ENCODE measurements at places on chromosomes 11 and 22.

GRCh38 chr11:79314906-79315689 is 125.7 kb downstream of the TENM4 start:
- DNase-seq: no peak

DNA sequence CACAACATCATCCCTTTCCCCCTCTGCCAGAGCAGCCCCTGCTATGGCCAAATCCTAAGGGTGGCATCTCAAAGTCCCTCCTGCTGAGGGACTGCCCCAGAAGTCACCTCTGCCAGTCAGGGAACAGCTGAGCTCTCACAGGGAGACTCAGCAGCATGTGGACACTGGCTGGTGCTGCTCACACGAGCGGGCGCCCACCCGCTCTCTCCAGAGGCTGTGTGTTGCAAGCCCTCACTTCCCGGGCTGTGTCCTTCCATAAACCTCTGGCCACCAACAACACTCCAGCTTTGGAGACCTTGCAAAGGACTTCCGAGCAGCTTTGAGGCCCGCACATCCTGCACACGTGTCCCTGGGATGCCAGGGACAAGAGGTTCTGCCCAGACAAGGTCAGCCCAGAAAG is 2.8 kb downstream of the IGSF9B start:
- no peak for DNase-seq

- DNase-seq: no peak
Observed at GRCh38 chr11:100806296-100806695, 119.2 kb downstream of the ARHGAP42 start.

DNA sequence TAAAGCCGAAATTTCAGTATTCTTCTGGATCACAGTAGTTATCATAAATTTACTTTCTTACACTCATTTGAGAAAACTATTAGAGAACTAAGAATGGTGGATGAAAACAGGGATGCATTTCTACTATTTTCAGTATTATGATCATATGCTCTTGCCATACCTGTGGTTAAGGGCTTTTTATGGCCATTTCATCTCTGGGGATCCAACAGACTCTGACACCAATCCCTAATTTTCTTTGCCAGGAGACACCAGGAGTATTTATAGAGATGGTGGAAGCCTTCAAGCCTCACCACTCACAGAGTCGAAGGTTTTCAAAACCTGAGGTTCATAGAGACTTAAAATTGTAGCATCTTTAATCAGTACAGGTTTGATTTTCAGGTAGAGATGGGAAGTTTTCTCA is at the start of gene OR51L1:
Gene OR51L1, plus strand, starts transcription at position 301 of the 400 bp plus-strand sequence. CDS start 4,132 bp downstream, outside the sequence.
- no peak for DNase-seq

GRCh38 chr22:22932512-22932941 is 44.9 kb downstream of the IGLL5 start:
- DNase-seq: no peak

GRCh38 chr22:17481424-17481823 is 81.9 kb upstream of the SLC25A18 start:
- no peak for DNase-seq

DNA sequence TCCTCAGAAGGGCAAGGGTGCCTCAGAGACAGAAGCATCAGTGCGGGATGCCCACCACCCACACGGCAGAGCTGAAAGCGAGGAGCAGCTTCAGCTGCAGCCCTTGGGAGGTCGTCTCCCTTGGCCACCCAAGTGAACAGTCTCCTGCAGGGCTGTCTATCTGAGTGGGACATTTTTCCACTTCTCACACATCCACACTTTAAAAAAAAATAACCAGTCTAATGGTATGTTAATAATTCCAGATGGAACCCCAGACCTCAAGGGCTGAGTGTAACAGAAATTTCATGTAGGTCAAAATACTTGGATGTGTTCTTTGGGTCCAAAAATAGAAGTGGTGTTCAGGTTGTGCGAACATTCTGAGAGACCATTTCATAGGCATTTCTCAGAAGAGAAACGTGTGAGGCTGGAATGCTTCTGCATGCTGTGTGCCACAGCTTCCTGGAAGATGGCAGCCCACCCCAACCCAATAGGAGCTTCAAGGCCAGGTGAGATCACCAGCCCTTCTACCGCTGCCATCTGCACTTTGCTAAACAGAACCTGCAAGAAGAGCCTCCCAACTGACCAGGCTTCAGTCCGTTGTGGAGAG is 623.2 kb downstream of the OPCML start:
- no peak for DNase-seq

GRCh38 chr11:120467627-120468026 is 43.9 kb upstream of the GRIK4 start:
- DNase-seq: no peak

DNA sequence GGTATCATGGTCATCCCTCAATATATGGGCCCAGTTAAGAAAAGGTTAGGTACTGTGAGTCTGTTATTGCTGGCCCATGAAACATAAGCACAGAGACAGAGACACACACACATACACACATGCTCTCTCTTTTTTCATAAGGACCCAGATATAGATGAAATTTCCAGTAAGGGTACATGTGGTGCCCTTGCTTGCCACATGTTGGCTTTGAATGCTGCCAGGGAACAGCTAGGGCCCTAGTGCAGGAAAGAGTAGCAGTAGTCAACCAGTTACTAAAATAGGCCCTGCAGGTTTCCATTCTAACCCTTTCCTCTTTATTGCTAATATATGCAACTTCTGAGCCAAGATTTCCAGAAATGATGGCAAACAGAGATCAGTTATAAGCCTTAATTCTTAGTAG is 9.1 kb downstream of the SNX19 start:
- no peak for DNase-seq

DNA sequence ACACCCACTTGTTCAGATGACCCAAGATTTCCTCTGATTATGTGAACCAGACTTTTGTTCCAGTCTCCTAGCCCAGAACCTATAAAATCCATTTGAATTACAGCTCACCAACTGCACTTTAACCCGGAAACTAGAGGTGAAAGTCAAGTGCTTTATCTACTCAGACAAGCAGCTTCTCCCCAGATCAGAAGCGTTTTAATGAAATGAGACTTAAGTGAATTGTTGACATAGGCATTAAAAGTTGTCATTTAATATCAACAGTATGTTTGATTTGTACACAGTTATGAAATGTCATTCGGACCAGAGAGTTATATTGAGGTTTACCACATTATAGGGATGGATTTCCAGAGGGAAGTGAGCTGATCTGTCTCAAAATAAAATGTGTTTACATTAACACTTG is 52.0 kb downstream of the CADM1 start:
- DNase-seq: no peak

- no peak for DNase-seq
Observed at GRCh38 chr22:29342177-29342576, 26.7 kb upstream of the RASL10A start.

DNA sequence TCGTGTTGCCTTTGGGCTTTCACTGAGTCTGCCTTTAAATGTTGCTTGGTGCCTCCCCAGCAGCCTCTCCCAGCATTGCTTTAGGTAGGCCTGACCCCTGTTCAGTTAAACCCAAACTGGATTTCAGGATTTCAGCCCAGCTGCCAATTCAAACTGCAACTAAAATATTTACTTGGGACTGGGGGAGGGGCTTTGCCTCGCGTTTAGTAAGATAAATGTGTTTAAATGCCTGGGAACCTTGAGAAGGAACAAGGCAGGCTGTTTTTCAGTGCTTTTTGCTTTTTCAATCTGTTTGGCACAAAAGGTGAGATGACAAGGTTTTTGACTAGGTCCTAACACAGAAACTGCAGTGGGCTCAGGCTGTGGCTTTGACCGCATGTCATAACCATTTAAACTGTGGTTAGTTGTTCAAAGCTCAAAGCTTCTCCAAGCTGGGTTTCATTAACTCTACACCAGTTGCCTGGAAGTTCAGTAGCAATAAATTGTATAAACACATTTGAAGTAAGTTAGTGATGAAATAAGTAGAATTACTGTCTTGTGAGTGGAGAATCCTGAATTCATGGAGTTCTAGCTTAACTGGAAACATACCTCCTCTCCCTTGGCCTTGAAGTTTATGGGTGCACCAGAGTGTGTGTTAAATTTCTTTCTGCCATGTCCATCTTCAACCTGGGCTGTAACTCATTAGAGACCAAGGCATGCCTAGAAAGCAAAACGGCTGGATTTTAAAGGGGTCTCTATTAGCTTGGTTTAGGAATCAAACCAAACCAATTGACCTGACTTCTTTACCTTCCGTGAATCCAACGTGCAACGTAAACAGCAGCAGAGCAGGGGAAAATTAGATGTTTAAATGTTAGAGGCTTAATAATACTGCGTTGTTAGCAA is 3.6 kb downstream of the PKNOX2 start:
- DNase-seq: no peak

DNA sequence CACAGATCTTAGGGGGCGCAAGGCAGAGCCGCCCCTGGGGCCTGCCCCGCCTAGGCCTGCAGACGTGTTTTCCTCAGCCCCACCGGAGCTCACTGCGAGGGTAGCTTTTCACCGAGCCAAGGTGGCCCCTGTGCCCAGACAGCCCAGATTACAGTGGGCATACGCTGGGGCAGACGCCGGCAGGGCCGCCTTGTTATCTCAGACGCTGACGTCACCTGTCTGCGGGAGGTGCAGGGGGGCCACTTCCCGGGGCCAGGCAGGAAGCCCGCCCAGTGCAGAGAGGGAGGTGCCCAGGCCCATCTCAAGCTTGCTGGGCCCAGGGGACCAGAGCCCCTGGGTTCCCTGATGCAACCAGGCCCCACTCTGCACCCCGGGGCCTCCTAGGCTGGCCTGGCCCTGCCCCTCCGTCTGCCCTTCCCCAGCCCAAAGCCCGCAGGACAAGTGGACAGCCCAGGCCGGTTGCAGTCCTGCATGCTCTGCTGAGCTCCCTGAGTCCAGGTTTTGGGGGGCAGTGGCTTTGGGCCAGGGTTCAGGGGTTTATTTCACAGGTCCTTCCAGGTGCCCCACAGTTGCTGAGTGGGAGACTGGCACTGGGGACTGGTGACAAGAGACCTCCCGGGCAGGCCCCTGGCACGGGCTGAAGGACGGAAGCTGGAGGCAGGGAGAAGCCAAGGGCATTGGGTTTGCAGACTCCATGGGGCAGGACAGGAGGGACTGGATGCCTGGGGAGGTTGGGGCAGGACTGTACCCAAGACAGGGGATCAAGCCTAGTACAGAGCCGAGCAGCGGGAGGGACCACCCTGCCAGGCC is 38.6 kb downstream of the IGF2 start:
- DNase-seq: no peak

- no peak for DNase-seq
Observed at GRCh38 chr11:120811731-120812130, 212.2 kb upstream of the TBCEL start.

- DNase-seq: no peak
Observed at GRCh38 chr11:61564936-61565696, 15.8 kb downstream of the SYT7 start.

DNA sequence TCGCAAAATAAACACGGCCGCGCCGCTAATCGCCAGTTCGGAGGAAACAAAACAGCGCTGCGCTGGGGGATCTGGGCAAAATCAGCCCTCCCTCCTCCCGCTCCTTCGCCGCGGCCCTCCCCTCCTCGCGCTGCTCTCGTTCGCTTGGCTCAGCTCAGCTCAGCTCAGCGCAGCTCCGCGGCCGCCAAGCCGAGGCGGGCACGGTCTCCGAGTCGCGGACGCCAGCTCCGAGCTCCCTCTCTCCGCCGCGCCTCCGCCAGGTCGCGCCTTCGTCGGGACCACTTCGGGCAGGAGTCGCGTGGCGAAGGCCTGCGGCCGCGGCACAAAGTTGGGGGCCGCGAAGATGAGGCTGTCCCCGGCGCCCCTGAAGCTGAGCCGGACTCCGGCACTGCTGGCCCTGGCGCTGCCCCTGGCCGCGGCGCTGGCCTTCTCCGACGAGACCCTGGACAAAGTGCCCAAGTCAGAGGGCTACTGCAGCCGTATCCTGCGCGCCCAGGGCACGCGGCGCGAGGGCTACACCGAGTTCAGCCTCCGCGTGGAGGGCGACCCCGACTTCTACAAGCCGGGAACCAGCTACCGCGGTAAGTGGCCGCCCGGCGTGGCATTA is at the start of gene SPON1:
Gene SPON1, plus strand, starts transcription at position 162 of the 607 bp plus-strand sequence. Its CDS starts 182 bp downstream, at position 344.
- no peak for DNase-seq

DNA sequence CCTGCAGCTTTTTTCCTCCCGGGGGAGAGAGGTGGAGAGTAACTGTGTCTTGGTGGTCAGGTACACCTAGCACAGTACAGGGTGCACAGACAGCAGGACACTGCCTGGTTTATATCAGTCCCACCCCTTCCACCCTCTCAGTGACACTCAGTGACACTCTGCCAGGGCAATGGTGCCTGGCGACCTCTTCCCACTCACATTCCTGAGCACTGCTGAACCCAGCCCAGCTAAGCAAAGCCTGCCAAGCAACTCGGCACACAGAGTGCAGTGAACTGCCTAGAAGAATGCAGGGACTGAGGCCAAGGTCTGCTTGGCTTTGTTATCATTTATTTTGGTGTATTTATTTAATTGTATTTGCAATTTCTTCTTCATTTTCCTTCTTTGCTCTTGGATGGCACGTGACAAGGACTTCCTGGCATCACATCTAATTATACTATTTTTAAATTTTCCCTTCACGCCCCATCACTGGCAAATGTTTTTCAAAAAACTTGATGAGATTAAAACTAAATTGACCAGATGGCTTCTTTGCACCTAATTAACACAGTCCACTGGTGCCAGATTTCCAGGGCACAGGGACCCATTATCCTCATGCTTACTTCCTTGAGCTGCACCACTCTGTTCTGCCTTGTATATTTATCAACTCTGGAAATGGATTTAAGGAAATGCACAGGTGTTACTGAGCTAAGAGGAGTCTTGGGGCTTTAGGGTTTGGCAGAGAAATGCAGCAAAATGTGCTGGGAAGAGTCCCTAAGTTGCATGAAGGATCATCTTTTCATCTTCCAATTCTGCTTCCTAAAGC is 205.6 kb downstream of the ADAMTS15 start:
- no peak for DNase-seq

DNA sequence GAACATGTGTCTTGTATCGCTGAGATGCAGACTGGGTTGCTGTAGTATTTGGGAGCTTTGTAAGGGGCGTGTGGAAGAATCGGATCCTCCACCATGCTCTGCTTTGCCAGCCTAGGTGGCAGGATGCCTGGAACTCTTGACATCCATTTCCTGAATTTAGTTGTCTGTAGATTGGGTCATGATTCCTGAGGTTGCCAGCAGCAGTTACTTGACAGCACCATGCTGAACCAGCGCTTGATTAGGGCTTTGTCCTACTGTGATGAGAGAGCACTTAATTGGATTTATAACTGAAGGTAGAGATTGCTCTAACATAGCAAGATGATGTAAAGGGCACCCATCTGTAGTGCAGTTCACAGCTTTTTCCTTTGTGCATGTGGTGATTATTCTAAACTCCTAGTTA is 75.6 kb upstream of the HORMAD2 start:
- DNase-seq: no peak

- DNase-seq: no peak
Observed at GRCh38 chr22:49713003-49713402, 114.7 kb downstream of the BRD1 start.

DNA sequence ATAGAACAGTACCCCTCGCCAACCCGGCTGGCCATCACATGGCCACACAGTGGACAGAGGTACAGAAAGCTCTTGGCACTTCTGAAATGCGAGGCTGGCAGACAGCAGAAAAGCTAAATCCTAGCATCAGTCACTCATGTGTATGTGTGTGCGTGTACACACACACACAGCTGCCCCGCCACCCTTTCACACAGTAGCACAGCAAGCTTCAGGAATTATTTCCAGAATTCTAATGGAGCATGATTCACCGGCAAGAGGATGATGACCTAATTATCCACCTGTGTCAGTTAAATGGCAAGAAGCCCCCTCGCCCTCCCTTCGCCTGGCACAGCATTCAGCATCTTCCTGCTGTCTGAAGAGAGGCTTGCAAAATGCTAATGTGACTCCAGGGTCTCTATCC is 336.0 kb downstream of the SHANK2 start:
- no peak for DNase-seq

Measured in stimulated activated effector memory CD8-positive, alpha-beta T cell treated with anti-CD3 and anti-CD28 coated beads, Interleukin-12 subunit alpha, Interleukin-12 subunit beta, amount 100 ng/mL, for 72 hours (primary cell).